NCI-H2171 (cell line): ENCODE measurements at places on chromosomes 4 and X.

DNA sequence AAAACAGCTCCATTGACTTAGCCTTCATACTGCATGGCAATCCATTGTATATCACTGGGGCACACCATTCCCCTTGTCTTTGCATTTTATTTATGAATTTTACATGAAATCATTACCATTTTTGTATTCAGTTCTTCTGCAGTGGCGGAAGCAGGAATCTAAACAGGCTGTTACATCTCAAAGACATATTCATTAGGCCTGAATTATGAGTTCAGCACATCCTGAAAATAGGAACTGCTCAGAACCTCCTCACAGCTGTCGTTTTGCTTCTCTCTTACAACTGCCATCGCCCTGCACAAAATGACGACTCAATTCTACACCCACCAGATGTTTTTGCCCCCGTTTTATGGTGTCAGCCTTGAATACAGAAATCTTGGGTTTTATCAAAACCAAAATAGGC, 474.4 kb upstream of the MAGEB18 start:
- DNase-seq, result no peak

GRCh38 chr4:119264743-119265142, 52.2 kb downstream of the USP53 start:
- DNase-seq, result no peak

DNA sequence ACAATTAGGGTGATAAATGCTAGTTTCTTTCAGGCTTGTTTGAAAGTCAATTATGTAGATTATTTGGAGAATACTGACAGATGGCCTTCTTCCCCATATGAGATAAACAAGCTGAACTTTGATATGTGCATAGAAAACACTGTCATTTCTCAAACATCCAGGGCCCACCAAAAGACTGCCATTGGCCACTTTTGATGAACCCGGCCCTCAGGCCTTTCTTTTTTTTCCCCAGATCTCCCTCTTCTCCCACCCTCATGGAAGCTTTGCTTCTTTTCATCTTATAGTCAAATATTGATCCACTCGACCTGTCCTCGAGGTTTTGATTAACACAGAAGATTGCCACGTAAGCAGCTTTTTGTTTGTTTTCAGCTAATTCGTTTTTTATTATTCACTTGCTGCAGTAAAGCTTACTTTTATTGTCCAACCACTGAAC, 377.4 kb downstream of the SMARCA1 start:
- no peak for DNase-seq

- DNase-seq, result no peak
Measured at GRCh38 chr4:6748286-6748685, 32.3 kb downstream of the BLOC1S4 start.

DNA sequence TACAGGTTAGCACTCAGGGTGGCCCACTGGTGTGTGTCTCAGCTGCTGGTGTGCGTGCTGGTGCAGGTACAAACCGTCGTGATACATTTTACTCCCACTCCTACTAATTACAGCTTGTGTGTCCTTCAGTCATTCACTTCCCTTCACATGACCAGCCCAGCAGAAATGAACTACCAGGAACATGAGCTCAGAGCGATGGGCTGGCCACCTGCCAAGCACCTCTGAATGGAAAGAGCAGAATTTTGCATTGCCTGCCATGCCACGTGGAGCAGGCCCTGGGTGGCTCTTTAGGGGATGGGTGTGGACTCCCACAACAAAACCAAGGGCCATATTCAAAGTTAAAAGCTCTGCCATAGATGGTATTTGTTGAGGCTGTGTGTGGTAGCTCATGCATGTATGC, 58.9 kb upstream of the PGM2 start:
- no peak for DNase-seq

GRCh38 chrX:55867181-55867651, 149.7 kb downstream of the RRAGB start:
- DNase-seq, result no peak

DNA sequence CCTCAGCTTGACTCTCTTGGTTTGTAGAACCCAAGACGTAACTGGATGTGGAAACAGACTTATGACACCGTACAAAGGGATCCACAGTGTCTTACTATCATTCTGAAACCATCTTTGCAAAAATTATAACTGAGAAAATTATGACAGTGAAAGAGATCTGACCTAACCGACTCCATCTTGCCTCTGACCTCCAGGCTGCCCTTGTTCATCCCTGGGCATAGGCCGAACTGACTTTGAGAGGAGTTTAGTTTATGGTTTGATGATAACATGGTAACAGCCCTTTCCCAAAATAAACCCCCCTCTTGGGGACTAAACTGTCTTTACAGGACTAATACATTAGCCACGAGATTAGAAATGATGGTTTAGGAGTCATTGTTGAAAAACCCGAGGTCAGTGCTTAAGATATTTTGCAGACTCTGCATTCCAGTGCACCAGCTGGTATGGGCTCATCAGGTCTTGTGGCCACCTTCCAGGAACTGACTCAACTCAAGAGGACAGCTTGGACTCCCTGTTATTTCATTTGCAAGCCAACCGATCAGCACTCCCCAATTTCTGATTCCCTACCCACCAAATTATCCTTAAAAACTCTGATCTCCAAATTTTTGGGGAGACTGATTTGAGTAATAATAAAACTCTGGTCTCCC, 49.6 kb downstream of the CASP3 start:
- no peak for DNase-seq

DNA sequence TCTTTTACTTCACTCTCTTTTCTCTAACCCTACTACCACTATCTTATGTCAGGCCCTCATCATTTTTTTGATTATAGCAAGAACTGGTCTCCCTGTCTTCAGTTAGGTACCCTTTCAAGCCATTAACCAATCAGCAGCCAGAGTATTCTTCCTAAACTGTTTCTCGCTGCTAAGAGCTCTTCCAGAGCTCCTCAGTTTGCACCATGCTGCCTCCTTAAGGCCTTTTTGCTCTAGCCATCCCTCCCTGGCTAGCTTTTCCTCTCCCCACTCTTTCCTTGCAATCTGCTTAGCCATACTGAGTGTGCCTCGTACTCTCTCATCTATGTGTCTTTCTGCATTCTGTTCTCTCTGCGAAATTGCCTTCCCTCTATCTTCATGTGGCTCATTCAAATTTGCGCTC, 32.9 kb downstream of the KIF4A start:
- DNase-seq, result no peak

- no peak for DNase-seq
Measured at GRCh38 chr4:17187003-17187402, 288.6 kb upstream of the LDB2 start.

GRCh38 chr4:13797061-13797460, 169.5 kb upstream of the BOD1L1 start:
- DNase-seq, result no peak

DNA sequence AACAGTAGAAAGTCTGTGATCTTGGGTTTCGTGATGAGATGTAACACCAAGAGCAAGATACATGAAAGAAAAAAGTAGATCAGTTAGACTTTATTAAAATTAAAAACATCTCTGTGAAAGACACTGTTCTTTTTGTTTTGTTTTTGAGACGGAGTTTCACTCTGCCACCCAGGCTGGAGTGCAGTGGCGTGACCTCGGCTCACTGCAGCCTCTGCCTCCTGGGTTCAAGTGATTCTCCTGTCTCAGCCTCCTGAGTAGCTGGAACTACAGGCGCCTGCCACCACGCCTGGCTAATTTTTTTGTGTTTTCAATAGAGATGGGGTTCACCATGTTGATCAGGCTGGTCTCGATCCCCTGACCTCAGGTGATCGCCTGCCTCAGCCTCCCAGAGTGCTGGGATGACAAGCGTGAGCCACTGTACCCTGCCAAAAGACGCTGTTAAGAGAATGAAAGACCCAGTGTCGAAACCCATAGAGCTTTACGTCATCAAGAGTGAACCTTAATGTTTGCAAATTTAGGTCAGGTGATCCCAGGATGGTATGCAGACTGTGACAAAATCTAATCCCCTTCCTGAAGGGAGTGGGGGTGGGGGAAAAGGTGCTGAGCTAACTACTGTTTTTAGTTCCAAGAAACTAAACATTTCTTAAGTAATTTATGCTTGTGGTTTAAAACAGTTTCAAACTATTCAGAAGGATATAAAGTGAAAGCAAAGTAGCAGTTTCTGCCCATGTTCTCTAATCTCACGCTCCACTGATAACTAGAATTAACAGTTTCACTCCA, 8.0 kb downstream of the OFD1 start:
- no peak for DNase-seq

- DNase-seq, result no peak
Measured at GRCh38 chrX:107577933-107578332, 50.4 kb upstream of the PRPS1 start.

DNA sequence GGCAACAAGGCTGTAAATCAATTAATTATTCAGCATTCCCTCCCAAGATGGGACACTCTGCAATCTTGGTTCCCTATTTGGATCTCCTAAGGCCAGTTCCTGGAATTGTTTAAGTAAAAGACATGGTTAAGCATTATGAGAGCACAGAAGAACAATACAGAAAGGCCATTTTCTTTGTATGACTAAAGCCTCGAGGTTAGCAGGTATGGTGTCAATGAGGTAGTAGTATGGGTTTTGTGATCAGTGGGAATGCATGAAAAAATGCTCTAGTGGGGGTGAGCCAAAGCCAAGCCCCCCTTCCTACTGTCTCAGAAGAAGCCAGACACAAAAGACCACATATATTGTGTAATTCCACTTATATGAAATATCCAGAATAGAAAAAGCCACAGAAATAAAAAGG, 61.7 kb upstream of the S100G start:
- DNase-seq, result no peak

GRCh38 chrX:72532366-72532765, 40.3 kb downstream of the HDAC8 start:
- no peak for DNase-seq

DNA sequence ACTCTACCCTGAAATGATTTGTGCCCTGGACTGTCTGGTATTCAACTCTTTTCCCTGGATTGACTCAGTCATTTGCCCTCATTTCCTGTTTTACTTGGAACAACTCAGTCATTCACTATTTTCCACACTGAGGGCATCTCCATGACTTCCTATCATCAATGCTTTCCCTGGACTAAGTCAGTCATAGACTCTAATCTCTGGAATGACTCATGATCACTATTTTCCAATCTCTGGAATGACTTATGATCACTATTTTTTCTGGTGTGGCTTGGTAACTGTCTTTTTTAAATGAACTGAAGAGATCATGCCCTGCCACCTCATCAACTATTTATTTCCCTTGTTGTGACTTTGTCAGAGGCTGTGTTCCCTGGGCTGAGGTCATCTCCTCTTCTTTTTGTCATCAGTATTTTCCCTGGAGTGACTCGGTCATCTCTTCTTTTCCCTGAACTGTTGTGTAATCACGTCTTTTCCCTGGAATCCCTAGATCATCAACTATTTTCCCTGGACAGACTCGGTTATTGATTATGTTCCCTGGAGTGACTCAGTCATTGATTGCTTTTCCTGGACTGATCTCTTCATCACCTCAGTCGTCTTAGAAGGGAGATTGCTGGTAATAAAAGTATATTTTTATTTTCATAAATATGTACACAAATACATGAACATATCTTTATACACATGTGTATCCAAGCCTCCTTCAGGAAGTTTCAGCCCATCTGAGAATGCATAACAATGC, 327.1 kb upstream of the VCX start:
- DNase-seq, result no peak

DNA sequence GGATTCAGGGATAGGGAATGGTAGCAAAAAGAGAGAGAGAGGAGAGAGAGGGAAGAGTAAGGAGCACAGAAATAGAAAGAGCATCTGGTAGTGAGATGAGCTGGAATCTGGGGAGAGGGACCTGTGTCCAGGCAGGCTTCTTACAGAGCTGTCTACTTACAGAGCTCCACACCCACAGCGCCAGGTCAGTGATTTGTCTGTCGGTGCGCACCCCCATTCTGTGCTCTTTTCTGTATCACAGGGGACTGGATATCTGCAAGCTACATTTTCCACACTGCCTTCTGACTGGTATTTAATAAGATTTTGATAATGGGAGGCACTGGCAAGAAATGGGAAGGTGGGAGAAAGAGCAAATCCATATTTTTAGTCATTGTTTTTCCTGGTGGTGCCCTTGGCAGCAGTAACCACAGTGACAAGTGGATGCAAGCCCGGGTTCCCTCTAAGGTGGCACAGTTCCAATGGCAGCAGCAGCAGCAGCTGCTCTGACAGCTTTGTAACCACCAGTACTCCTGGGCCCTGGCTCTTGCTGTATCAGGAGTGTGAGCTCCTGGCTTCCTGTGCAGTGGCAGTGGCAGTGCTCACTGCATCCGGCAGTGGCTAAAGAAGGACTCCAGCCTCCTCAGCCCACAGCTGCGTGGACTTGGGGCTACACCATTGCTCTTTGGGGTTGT, 300.5 kb downstream of the TRIML1 start:
- DNase-seq, result peak; percentile 21

- DNase-seq, result no peak
Measured at GRCh38 chr4:30882995-30883675, 163.0 kb downstream of the PCDH7 start.

DNA sequence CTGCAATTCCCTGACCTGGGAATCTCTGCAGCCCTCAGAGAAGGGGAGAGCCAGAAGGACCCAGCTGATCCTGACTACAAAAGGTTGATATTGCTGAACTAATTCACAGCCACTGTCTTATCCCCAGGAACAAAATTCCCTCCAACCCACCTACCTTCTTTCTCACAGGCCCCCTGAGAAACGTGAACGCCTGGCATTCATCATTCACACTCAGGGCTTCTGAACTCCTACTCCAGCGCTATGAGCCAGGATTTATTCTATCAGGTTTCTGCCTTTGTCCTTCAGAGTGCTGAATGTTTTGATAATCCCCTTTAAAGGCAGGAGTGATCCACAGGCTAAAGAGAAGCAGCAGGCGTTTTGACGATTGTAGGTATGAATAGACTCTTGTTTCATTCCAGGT, 76.5 kb downstream of the KCNIP4 start:
- DNase-seq, result no peak

- no peak for DNase-seq
Measured at GRCh38 chr4:28682847-28683246, 1822.2 kb downstream of the STIM2 start.
